NCI-H345 (cell line): ENCODE measurements at places on chromosomes 3 and 15.

GRCh38 chr3:137134431-137134830, 176.6 kb downstream of the IL20RB start:
- DNase-seq = no peak

DNA sequence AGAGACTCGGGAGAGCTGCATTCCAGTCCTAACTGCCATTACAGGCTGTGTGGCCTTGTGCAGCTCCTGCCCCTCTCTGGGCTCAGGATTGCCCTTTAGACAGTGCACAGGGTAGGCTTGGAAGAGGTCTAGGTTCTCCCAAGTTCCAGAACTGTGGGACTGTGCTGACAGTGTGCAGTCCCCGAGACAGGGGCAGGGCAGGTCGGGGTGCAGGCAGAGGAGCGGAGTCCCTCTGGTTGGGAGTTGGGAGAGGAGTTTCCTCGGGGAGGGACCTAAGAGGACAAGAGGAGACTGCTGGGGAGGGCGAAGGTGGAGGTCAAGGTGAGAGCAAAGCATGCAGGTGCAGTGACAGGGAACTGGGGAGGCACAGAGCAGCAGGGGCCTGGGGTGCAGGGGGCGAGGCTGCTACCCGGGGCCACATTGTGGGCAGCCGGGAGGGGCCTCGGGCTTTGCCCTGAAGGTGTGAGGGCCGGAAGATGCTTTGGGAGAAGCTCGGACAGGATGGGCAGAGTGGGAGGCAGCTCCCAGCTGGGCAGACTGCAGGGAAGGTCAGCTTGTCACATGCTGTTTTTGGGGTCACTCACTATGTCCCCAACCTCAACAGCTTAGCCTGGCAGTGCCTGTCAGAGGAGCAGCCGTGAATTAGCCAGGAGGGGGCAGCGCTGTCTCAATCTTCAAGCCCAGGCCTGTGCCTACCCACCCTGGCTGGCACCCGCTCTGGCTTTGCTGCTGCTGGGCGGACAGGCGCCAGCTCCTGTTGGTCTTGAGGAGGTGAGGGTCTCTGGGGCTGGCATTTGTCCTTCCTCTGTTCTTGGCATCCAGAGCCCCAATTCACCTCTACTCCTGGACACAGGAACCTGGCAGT, 15.4 kb upstream of the CSPG4 start:
- peak; percentile 31 for DNase-seq

- DNase-seq = no peak
These were observed 130.6 kb upstream of the CMC1 start for GRCh38 chr3:28110869-28111268.

- no peak for DNase-seq
These were observed 52.4 kb downstream of the CDC25A start for GRCh38 chr3:48135552-48136495.

- no peak for DNase-seq
These were observed 37.4 kb upstream of the PCSK6 start for GRCh38 chr15:101526890-101527289.

GRCh38 chr3:169923189-169923588, 11.8 kb downstream of the SAMD7 start:
- peak; percentile 59 for DNase-seq

DNA sequence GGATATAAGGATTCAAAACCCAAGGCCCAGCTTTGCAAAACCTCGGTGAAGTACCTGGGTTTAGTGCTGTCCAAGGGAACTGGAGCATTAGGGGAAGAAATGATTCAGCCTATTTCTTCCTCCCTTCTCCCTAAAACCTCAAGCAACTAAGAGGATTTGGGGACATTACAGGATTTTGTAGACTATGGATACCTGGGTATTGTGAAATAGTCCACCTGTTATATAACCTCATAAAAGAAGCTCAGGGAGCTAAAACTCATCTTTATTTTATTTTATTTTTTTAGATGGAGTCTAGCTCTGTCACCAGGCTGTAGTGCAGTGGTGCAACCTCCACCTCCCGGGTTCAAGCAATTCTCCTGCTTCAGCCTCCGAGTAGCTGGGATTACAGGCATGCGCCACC, 8.7 kb upstream of the SMCO1 start:
- DNase-seq = no peak

DNA sequence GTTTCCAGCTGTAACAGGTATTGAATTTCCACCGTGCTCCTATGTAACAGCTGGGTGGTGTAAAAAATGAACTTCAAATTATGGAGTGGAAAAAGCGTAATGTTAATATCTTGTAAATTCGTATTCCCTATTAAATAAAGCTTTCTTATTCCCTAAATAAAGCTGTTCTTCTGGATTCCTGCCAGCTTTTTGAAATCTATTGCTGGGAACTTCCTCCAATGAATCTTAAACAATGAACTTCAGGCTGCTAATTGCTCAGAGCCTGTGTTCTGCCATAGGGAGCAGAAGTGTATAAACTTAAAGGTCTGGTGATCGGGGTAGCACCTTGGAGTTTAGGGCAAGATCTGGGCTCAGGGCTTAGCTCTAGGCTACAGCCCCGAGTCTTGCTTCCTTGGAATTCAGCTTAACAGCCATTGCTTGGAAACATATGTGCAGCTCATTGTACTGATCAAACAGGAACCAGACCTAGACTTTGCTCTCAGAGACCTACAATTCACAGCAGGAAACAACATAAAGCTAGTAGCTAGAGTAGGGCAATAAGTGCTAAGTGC, 1.4 kb downstream of the ARL14 start:
- DNase-seq = no peak

DNA sequence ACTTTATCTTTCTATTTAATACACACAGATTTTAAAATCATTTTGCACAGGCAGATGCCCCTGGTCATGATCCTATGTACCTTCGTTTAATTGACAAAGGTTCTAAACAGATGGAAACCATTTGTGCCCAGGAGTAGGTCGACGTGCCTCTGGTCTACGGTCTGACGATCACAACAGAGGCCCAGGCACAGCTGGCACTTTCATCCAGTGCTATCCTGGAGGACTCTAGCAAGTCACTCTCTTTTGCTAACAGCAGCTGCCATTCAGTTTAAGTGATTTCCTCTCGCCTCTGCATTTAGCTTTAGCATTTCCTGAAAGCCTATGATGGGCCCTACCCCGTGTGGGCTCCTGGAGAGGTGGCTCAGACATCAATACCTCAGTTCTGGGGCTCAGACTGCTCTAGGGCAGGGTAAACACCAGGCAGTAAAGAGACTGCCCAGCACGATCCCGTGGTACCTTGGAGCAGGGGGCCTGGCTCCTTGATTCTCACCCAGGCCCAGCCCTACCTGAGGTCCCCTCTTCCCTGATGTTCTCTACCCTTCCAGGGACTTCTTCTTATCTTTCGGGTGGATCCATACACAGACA, 83.2 kb upstream of the SNRPA1 start:
- DNase-seq = no peak

GRCh38 chr15:96253006-96253747, 77.3 kb upstream of the NR2F2 start:
- no peak for DNase-seq

DNA sequence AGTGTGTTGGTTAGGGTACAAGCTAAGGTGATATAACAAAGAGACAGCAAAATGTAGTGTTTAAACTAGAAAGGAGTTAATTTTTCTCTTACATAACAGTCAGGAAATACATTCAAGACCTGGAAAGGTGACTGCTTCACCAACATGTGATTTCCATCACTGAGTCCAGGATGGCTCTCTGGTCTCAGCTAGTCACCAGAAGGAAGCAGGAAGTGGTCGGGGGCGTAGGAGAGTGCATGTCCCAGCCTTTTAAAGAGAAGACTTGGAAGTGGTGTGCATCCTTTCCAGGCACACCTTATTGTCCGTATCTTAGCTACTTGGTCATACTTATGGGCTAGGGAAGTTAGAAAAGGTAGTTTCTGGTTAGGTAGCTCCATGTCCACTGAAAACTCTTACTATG, 11.1 kb upstream of the UBE2Q2 start:
- no peak for DNase-seq

GRCh38 chr15:84402856-84403608, 167.5 kb downstream of the GOLGA6L4 start:
- DNase-seq = no peak
